ENCODE measurements at places on chromosomes 6 and 20. TPM values are rescaled to one million over a fixed set of nuclear protein-coding genes. Genes with fewer than 3 reads are reported as not detected.

The DEFB124 gene
- total RNA-seq = not detected

The CST11 gene
- not detected for total RNA-seq

The CALHM4 gene
- not detected for total RNA-seq

The HLA-G gene
- 0.93 TPM for total RNA-seq

The JPH2 gene
- 0.14 TPM for total RNA-seq

The BPIFA1 gene
- total RNA-seq = not detected

- no peak for DNase-seq
Observed at GRCh38 chr6:51495096-51495495, 592.3 kb downstream of the PKHD1 start.

GRCh38 chr6:157893238-157893637 is 70.2 kb downstream of the SNX9 start:
- no peak for DNase-seq

DNA sequence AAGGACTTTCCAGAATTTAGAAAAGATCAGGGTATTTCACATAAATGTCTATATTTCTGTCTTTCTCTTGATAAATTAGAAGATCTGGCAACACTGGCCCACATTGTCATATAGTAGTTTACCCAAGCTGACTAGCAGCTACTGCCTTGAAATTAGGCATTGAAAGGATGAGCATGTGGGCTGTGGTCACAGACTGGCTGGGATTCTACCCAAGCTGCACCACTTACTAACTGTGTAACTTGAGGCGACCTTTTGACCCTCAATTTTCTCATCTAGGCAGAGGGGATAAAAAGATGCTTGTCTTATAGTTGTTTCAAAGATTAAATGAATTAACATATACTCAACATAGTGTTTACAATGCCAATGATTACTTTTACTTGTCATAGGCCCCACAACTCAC is 152.7 kb upstream of the BMP2 start:
- DNase-seq = no peak

DNA sequence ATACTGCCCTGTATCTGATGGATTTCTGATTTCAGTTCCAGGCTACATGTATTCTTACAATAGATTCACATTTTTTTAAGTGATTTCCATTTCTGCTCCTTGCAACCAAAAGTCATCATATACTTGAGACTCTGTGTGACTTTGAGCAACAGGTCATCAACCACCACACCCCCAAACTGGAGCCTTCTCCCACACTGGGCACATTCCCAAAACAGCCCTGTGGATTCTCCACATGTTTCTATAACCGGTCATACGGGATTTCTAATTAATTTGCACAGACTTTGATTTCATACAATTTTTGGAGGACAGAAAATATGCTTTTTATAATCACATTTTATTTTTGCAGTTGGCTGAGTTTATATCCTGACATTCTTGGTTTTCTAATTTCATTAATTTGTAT is 317.2 kb upstream of the ID4 start:
- DNase-seq = no peak

DNA sequence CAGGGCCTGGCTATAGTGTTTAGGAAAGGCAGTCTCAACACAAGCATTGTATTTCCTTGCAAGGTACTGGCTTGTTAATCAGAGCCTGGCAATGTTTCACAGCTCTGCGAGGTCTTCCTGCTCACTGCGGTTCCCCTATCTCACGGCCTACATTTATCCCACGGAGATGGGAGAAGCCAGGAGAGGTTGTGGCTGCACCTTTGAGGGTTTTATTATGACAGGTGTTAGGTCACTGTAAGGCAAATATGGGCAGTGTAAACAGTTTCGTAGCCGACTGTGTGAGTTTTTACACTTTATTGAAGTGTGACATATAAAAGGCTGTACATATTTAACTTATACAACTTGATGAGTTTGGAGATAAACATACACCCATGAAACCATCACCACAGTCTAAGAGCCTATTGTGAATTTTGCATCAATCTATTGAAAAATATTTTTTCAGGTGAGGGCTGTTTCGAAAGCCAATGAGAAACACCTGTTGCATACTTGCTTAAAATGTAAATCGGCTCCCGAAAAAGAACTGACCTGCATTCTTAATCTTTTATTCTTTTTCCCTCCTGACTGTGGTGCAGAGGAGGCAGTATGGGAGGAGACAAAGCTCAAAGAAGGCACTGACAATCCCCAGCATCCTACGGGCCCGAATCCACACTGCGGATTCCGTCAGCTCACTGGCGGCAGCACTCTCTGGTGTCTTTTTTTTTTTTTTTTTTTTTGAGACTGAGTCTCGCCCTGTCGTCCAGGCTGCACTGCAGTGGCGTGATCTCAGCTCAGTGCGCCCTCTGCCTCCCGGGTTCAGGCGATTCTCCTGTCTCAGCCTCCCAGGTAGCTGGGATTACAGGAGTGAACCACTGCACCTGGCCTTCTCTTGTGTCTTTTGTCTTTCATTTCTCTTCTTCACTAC is 7.5 kb upstream of the RBM38 start:
- DNase-seq = no peak

DNA sequence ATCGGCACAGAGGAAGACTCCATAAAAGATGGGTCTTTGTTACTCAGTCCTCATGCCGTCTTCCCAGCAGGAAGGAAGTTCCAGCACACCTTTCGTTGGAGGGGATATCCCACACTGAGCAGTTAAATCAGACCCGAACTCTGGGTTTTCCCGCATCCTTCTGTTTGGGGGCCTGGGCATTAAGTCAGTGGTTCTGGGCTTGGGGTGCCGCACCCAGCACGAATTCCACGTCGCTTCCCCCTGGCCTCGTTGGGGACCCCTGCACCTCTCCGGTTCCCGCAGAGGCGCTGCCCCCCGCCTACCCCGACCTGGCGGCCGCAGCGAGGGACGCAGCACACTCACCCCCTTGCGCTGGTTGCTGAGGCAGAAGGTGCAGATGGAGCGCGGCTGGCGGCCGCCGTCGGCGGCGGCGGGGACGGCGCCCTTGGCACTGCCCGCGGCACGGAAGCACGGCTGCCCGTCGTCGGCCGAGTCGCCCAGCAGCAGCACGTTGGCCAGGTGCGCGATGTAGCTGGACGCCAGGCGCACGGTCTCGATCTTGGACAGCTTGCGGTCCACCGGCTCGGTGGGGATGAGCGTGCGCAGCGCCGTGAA is 641 bp downstream of the TCF15 start:
- DNase-seq = no peak

- DNase-seq = no peak
Observed at GRCh38 chr6:100121854-100122609, 128.0 kb upstream of the MCHR2 start.

DNA sequence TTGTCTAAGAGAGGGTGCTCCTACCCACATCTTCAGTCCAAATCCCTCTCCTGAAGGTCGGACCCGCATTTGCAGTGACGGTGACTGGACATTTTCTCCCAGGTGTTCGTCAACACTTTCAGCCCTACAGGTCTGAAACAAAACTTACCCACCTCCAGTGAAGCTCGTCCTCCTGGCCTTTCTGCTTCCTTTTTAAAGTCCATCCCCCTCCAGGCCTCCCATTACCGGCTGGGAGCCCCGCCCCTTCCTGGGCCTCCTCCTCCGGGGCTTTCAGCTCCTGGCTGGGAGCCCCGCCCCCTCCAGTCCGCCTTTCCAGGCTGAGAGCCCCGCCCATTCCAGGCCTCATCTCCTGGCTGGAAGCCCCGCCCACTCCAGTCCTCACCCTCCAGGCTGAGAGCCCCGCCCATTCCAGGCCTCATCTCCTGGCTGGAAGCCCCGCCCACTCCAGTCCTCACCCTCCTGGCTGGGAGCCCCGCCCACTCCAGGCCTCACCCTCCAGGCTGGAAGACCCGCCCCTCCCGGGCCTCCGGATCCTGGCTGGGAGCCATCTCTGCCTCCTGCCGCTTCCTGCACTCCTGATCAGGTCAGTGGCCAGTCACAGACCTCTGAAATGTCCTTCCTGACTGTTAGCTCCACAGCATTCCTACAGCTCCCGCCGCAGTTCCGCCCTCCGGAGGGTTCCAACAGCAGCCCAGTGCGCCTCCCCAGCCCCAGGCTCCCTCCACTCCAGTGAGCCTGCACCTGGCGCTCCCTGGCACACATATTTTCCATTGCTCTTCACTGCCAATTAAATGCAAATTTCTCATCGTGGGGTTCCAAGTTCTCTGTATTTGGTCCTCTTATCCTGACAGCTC is 98.5 kb downstream of the LY86 start:
- peak; percentile 8 for DNase-seq

DNA sequence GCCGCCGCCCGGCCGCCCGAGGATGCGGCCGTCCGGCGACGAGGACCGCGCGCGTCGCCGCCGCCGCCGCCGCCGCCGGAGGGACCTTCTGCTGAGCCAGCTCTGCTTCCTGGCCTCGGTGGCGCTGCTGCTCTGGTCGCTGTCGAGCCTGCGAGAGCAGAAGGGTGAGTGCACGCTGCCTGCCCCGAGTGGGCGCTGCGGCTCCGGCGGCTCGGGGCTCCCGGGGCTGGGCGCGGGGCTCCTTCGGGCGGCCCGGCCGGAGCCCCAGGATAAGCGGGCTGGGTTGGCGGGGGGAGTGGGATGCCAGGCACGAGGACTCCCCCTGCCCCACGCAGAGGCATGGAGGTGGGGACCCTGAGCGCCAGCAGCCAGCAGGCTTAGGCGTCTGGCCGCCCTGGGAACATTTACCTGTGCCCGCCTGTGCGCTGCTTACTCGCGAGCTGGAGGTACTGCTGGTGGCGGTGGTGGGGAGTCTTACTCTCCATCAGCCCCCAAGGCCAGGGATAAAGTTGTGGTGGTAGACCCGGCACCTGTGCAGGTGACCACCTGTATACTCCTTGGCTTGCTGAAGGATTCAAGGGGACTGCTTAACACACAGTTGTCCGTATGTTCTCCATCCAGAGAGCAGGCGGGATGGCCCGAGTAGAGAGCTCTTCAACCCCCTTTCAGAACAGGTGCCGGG is 520 bp downstream of the SLC24A3 start:
- DNase-seq = peak; percentile 43

DNA sequence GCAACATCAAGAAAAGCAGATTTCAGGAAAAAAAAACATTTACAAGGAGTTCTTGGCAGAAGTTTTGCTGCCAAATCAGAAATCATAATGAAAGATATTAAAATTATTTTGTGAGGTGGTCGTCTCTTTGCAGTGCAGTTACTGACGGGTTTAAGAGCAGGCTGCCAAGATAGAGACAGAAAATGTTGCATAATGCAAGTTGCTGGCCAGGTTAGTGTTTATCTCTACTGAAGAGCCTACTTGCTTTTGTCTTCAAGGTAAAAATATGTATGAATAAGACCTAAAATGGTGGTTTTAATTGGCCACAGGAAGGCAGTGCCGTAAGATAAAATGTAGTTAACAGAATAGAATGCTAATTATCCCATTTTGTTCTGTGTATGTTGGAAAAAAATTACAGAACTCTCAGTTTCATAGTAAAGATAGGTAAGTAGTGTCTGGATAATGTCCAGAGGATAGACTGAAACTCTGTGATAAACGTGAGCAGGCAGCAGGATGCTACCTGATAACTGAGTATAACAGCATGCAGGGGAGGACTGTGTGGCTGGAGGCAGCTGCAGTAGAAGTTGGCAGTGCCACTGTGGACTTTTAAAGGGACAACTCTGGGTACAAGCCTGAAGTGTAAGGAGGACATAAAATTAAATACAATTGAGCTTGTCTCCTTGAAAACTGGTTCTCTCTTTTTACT is 13.9 kb downstream of the FOXO3 start:
- no peak for DNase-seq

DNA sequence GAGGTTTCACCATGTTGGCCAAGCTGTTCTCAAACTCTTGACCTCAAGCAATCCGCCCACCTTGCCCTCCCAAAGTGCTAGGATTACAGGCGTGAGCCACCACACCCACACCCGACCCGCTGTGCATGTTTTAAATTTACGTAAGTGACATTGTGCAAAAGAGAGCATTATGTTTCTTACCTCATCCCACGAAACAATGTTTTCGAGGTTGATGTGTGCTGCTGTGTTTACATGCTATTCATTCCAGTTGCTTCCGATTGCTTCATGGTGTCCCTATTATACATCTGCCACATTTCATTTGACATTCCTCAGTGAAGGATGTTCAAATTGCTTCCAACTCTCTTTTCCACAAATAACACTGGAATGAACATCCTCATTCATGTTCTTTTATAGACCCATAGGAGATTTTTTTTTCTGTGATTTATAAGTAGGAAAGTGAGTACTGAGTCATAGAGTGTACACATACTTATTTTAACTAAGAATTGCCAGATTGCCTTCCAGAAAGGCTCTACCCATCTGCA is 403.9 kb upstream of the JARID2 start:
- DNase-seq = no peak

- DNase-seq = no peak
Observed at GRCh38 chr20:8621001-8621400, 447.9 kb upstream of the PLCB4 start.

DNA sequence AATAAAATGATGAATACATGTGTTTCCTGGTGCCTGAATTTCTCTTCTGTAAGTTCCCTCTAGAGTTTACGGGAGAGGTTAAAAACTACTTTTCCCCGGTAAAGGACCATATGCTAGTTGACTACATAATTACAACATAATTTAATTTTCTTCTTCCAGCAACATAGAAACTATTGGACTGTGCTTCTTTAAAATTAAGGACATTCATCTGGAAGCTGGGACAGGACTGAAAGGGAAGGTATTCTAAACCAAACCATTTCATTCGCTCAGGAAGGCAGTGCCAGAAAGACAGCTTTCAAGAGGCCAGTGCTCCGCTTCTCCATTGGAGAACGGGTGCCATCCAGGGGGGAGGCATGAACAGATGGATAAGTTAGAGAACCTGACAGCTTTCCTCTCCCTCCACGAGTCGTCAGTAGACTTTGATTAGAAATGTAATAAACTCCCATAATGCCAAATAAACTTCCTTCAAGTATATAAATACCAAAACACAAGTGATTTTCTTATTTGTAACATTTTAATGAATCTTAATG is 458.0 kb upstream of the SOX4 start:
- no peak for DNase-seq

GRCh38 chr6:27694547-27694874 is 217.7 kb downstream of the OR2B2 start:
- no peak for DNase-seq

Data from activated naive CD8-positive, alpha-beta T cell treated with anti-CD3 and anti-CD28 coated beads for 36 hours (primary cell).